ENCODE measurements at places on chromosomes 5 and 9.
A peak's percentile ranks its signal among the peaks of the same experiment; 100 is the strongest.

DNA sequence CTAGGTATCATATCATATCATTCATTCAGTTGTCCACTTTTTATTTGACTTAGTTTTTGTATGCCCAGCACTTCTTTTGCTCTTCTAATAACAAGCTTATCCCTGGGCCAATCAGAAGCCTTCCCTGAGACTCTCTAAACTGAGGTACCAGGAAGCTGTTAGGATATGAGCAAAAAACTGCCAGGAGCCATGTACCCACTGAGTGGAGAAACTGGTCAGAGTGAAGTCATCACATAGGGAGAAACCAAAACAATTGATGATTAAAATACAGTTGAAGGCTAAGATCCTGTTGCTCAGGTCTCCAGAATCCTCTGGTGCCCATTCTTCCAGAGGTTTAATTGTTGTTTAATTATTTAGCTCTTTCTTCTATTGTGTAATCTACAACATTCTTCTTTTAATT is 120.2 kb downstream of the KIAA0825 start:
- no peak for DNase-seq

DNA sequence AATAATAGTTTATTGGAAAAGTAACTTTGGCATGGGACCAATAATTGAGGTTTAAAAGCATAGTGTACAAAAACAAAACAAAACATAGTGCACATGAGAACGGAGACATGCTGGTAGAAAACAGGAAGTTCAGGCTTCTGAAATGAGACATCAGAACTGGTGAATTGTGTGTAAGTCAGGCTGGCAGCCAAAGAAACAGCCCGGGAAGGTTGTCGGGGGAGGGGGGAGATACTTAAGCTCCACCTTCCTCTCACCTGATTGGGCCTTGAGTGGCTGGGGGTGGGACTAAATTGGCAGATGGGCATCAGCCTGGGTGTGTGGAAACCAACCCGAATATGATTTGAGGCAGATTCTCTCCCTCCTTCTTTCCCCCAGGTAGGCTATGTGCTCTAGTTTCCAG is 256.3 kb downstream of the SMARCA2 start:
- no peak for DNase-seq

- DNase-seq, result peak; percentile 87
These were observed 4.9 kb downstream of the SMIM3 start for GRCh38 chr5:150783422-150783928.

- DNase-seq, result peak; percentile 72
These were observed 277.4 kb downstream of the AOPEP start for GRCh38 chr9:95003689-95004410.

GRCh38 chr9:126033956-126034355 is 286.8 kb downstream of the PBX3 start:
- no peak for DNase-seq

DNA sequence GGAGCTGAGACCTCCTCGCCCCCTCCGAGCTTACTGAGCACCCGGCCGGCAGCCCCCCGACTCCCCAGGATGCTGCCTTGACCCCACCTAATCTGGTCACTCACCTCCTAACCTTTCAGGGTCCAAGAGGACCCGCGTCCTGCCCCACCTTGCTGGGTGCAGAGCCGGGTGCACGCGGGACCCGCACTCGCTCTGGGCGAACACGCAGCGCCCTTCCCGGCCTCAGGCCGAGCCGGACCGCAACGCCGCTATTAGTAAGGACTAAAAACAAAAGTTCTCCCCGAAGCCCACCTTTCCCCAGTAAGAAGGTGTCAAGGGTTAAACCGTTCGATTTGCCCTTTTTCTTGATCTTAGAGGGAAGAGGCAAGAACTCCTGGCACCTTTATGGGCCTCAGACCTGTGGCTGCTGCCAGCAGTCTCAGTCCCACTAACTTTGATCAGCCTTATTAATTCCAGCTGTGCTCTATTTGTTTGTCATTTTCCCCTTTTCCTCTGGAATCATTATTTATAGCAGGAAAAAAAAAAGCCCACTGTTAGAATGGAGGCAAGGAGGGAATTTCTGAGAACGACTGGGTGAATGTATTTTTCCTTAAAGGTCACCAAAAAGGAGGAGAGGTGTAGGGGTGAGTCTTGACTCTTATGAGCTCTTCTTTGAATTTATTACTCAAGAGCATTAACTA is 10.5 kb downstream of the IRX2 start:
- DNase-seq, result no peak

DNA sequence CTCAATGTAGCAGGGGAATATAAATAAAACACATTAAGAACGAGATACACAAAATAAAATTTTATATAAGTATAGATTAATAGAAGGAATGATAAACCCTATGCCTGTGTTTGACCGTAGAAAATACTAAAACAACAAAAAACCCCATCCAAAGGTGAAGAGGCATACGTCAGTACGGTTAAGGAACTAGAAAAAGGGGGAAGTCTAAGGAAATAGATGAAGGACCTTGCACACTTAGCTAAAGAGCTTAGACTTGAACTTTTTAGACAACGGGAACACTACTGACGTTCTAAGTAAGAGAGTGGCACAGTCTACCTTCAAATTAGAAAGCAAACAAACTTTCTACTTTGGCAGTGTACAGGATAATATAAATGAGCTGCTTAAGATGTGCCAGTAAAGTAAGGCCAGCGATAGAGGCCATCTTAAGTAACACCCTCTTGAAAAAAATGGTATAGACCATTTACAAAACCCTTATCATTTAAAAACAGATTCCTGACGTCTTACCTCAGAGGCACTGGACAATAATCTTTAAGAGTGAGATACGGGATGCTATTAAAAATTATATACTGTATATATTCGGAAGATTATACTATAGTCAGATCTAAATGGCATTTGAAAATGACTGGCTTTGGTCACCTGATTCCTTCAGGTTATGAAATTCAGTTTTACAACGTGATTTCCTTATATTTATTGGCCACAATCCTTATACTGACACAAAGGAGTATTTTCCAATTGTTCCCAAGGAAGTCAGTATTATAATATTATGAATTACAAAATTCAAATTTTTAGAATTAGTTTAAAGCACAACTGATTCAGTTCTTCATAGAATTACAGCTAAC is 8.5 kb downstream of the PANK3 start:
- DNase-seq, result no peak

GRCh38 chr5:77230727-77231470 is 20.4 kb downstream of the PDE8B start:
- no peak for DNase-seq

- DNase-seq, result peak; percentile 90
These were observed at the start of gene ZNF474 for GRCh38 chr5:122129306-122129705. Gene ZNF474 (plus strand): TSS chr5:122129546. CDS start chr5:122151991, 22,445 bp downstream.

GRCh38 chr5:64659289-64659688 is 31.0 kb upstream of the SHISAL2B start:
- DNase-seq, result no peak

DNA sequence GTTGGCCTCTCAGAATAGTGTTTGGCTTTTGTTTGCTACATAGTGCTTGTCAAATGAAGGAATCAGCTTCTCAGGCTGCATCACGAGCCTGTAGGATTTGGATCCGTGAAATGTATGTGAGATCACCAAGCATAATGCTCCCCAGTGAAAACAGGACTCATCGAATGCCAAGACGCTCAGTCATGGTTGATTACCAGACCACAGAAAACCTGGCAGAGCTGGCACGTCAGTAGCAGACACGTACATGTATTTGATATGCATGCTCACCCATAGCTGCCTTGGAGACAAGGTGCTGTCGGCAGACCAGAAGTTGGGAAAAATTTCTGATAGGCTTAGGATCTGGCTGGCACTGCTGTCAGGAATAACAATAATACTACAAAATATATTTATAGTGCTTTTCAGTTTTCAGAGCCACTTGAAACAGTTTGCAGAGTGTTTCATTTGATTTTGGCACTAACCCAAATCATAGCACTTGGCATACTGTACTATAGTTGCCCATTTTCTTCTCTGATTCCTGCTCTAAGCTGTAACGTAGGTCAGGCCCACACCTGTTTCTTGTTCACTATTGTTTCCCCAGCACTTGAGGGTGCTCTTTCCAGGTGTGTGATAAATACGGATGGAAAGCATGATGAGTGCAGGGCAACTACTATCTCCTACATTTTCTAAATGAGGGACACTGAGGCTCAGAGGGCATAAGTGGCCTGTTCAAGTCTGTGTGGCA is 226.1 kb downstream of the NR3C1 start:
- DNase-seq, result peak; percentile 50

GRCh38 chr9:137270929-137271695 is 6.4 kb upstream of the TOR4A start:
- DNase-seq, result peak; percentile 43

- peak; percentile 90 for DNase-seq
These were observed at the start of gene CTNNA1 for GRCh38 chr5:138752951-138753793. Gene CTNNA1 (plus strand): TSS chr5:138753425. CDS start chr5:138781925, 28,500 bp downstream.

GRCh38 chr9:97315550-97315949 is 8.1 kb downstream of the CCDC180 start:
- DNase-seq, result no peak

GRCh38 chr9:129556491-129557191 is 64.3 kb downstream of the C9orf50 start:
- no peak for DNase-seq

DNA sequence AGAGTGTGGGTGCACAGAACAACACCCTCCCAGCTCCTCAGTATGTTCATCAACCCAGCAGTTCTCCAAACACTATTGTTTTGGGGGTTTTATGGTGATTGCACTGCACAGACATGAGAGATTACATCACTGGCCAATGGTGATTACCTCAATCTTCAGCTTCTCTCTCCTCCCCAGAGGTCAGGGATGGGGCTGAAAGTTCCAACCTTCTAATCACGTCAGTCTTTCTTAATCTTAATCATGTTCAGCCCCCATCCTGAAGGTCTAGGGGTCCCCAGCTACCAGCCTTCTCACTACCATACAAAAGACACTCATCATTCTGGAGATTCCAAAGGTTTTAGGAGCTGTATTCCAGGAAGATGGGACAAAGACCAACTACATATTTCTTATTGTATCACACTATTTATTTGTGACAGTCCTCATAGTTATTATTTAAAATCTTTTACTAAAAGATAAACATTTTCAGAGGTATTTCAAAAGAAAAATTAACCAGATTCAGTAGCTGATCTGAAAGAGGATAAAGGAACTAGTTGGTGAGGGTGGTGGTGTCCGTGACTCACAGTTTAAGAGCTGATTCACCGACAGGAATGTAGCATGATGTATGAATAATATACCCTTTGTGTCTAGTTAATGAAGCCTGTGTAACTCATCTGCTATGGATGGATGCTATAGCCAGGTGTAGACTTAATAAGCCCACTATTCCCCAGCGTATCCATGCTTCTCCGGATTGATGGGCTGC is 35.6 kb downstream of the RASEF start:
- no peak for DNase-seq

DNA sequence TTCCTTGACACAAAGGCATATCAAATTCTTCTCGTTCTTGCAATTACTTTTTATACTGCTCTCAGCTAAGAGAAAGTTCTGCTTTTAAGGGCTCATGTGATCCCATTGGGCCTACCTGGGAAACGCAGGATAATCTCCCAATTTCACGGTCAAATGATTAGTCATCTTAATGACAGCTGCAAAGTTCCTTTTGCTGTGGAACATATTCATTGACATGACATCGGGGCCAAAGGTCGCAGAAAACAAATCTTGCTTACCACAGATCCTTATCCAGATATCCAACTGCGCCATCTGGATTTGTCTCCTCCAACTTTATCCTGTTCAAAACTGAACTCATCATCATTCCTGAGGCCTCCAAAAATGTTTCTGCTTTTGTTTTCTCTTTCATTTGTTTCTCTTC is 1085.6 kb upstream of the WWC1 start:
- DNase-seq, result no peak

- DNase-seq, result peak; percentile 93
These were observed 36.1 kb upstream of the OSMR start for GRCh38 chr5:38809388-38810359.

- peak; percentile 37 for DNase-seq
These were observed 131.7 kb upstream of the TARS1 start for GRCh38 chr5:33309068-33309467.

DNA sequence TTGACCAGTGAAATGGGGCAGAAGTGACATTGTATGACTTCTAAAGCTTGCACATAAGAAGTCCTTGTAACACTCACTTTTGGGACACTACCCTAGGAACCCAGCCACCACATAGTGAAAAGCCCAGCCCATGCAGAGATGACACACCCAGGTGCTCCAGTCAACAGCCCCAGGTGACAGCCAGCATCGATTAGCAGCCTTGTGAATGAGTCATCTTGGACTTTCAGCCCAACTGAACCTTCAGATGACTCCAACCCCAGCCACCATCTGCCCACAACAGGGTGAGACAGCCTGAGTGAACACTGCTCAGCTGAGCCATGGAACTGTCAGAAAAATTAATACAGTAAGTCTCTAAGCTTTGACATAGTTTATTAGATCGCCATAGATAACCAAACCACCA is 458.6 kb downstream of the ZSWIM6 start:
- no peak for DNase-seq

GRCh38 chr9:652914-653313 is 188.6 kb upstream of the DMRT1 start:
- DNase-seq, result peak; percentile 65

DNA sequence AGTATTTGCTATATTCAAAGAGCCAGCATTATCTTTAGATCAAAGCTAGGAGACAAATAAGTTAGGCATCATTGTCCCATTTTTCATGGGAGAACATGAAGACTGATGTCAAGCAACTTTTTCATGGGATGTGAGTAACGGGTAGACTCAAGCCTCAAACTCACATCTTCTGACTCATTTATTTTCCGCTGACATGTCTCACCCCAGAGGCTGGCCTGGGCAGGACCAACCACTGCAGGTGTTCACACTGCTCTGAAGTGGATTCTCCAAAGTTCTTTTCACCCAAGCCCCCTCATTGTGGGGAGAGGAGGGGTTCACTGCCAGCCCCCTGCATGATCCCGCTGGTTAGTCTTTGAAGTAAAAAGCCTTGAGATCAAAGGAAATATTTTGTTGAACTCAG is 34.9 kb upstream of the BASP1 start:
- no peak for DNase-seq

- DNase-seq, result no peak
These were observed 33.1 kb upstream of the SETD9 start for GRCh38 chr5:56876327-56876726.

GRCh38 chr9:133942206-133942975 is 49.7 kb downstream of the VAV2 start:
- DNase-seq, result peak; percentile 61

- DNase-seq, result no peak
These were observed 328.9 kb upstream of the TRPC7 start for GRCh38 chr5:136694258-136694657.

GRCh38 chr9:133569121-133569785 is 34.7 kb downstream of the ADAMTSL2 start:
- DNase-seq, result no peak

All from femur (tissue), 1 donor.